ENCODE measurements at places on chromosomes 2 and 18.

DNA sequence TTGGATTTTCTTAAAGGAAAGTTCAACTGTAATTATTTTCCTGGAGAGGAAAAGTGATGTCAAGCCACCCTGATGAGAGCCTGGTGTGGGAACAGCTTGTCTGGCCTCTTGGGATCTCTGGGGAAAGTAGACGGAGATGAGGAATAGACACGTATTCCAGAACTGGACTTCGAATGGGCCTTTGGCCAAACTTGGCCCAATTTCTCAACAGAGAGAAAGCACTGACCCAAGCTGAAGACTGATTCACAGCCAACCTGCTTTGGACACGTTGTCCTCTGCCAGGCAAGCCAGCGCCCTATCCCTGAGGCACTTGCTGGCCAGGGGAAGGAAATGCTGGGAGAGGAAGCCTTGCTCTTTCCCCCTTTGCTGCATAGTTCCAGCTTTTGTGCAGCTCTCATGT, 70.8 kb upstream of the CTAGE1 start:
- no peak for DNase-seq

DNA sequence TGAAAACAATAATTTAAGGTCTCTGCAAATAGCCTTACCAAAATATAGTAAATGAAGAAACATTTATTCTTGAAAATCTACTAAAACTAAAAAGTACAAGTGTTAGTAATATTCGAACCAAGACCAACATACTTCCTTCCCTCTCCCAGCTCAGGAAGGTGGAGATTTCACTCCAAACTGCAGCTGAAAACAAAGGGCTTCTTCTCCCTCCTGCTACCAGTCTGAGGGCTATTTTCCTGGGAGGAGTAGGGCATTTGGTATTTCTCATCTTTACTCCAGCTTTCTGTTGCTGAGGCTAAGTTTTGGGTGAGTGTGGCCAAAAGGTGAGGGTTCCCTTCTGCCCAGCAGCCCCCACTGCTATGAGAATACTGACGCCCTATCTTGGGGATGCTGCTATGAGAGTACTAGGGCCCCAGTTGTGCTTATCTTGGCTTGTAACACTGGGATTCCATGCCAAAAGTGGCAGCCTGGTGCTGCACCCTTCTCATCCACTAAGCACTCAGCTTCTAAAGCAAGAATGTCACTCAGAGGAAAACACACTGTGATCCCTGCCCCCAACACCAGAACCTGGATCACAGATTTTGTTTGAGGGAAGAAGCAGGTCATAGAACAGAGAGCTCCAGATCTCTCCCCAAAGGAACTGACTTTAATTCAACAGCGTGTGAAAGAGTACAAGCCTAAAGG, 130.7 kb upstream of the KLF7 start:
- peak; percentile 42 for DNase-seq

DNA sequence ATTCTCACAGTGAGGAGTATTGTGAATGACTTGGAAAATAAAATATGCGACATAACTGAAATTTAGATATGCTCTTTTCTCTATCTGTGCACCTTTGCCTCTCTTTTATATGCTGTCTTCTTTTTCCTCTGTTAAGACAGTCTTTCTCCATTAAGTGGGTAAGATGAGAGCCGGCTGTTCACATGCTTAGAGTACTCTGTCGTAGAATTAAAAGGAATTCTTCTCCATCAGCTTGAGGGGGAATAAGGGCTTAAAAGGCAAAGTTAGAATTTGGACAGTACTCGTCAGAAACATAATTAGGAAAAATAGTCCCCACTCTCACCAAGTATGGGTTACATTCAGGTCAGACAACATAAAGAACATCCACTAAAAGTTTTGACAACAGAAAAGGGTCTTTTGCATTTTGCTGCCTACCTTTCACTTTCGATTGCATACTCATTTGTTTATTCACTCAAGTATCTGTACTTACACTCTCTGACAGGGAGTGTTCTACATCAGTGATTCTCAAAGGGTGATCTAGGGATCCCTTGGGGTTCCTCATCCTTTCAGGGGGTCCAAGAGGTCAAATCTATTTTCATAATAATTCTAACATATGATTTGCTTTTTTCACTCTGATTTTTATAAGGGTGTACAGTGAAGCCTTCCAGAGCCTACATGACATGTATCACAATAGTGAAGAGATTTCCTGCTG, 48.0 kb downstream of the ARHGAP15 start:
- DNase-seq: no peak

GRCh38 chr18:55439056-55439455, 148.9 kb downstream of the TCF4 start:
- DNase-seq: peak; percentile 83

Measured in mesendoderm (in vitro differentiated cells).